ENCODE measurements at places on chromosomes 13 and 19. TPM values are rescaled to one million over a fixed set of nuclear protein-coding genes. Genes with fewer than 3 reads are reported as not detected.

- H3K27ac ChIP-seq, result no peak overlapping the region
- peaks cover 11% of the 10 kb centered on the region for H3K36me3 ChIP-seq
- H3K27me3 ChIP-seq, result no peaks in the 10 kb centered on the region
- H3K4me1 ChIP-seq, result no peaks in the 10 kb centered on the region
- H3K4me3 ChIP-seq, result no peak overlapping the region
- DNase-seq, result peak; percentile 8
Observed at GRCh38 chr13:49292742-49293486, 45.2 kb downstream of the CDADC1 start.

GRCh38 chr19:37007587-37008220 is 70.5 kb upstream of the ZNF420 start:
- DNase-seq, result peak; percentile 7
- H3K4me3 ChIP-seq, result no peak overlapping the region
- no peaks in the 10 kb centered on the region for H3K4me1 ChIP-seq
- H3K27me3 ChIP-seq, result no peaks in the 10 kb centered on the region

GRCh38 chr19:28117143-28117542 is 1095.8 kb downstream of the UQCRFS1 start:
- H3K36me3 ChIP-seq, result no peaks in the 10 kb centered on the region
- H3K27ac ChIP-seq, result no peak overlapping the region
- no peaks in the 10 kb centered on the region for H3K4me1 ChIP-seq

The DUS3L gene
- 150 TPM for total RNA-seq

The MEIOSIN gene
- not detected for total RNA-seq

- no peaks in the 10 kb centered on the region for H3K27me3 ChIP-seq
- peak overlapping the region; percentile 97 for H3K4me3 ChIP-seq
- H3K27ac ChIP-seq, result peak overlapping the region; percentile 70
Observed at GRCh38 chr19:10118960-10119359, 739 bp downstream of the EIF3G start.

GRCh38 chr13:21698817-21699679 is 28.2 kb downstream of the FGF9 start:
- H3K36me3 ChIP-seq, result no peaks in the 10 kb centered on the region
- peaks cover 3% of the 10 kb centered on the region for H3K27me3 ChIP-seq
- no peak overlapping the region for H3K27ac ChIP-seq
- H3K4me1 ChIP-seq, result no peaks in the 10 kb centered on the region

The ZNF229 gene
- 0.08 TPM for total RNA-seq

All from CD4-positive, alpha-beta T cell (primary cell).